ENCODE measurements at places on chromosomes 2 and 18.

DNA sequence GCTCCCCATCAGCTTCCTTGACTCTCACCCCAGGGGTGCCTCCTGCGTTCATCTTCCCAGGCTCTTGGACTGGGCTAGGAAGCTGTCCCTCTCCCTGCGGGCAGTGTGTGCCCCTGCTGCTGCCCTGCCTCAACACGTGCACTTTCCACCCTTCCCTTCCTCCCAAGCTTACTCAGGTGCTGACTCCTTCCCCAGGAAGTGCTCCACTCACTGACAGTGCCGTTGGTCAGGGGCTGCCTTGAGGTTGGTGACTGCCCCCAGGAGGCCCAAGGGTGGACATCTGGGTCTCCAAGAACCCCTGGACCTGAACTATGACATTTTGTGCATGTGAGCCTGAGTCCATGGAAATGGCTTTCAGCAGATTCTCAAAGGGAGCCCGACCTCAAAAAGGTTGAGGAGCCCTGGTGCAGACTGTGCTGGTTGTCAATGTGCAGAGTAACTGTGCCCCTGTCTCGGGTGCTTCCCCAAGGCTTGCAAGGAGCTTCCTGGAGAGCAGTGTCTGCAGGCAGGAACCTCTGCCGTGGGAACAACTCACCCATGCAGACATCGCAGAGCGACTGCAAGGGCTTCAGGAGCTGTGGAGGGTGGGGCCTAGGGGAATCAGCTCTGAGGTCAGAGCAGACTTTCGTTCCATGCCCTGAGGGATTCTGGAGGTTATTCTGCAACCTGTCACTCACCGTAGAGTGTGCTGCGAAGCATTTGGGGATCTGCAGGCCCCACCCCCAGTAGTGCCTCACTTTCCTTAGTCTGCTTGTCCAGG lies 116.5 kb upstream of the MCFD2 start:
- DNase-seq: peak; percentile 21

DNA sequence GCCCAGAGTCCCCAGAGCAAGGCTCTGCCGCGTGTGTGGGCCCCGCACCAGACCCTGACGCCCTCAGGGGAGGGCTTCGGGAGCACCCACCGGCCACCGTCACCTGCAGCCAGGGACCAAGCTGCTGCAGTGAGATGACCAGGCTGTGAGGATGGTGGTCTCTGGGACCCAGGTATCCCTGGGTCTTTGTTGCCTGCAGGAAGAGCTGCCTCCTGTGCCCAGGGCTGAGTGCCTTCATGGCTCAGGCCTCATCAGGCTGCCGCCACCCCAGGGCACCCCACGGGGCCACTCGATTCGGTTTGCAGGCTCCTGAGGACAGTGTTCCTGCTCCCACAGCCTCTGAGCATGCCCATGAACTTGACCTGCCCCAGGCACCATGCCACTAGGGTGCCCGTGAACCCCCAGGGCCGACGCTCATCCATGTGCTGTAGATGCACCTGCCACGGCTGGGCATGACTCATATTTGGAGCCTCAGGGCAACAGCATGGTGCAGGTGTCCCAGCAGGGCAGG lies 109.8 kb downstream of the FAM210A start:
- DNase-seq: no peak

DNA sequence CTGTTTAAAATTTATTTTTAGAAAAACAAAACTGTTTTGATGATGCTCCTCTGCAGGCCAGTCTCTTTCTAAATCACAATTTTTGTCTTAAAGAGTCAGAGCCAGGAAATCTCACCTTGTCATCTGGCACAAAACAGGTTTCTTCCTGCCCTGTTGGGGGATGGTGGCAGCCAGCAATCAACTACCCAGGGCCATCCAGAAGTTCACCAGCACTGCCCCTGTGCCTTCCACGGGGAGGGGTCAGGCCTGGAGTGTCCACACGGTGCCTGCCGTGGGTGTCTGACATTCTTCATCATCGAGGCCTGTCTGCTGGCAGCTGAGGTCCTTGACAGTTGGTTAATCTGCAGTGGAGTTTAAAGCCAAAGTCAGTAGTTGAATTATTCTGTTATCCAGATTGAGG lies 40.0 kb upstream of the BMP10 start:
- no peak for DNase-seq

DNA sequence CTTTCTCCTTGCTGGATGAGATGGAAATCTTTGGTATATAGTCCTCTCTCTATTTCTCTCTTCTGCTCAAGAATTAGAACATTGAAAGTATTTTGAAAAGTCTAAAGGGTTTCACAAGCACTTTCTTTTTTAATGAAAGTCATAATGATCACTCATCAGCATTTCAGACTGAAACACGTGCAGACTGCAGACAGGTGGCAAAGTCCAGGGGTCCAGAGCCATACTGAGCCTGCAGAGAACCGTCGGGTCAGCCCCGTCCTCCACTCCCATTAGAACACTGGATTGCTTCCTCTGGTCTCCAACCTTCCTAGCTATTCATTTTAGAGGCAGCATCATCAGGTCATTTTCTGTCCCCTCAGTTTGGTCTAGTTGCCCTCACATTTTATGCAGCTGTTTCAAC lies 3.1 kb downstream of the TMEM247 start:
- no peak for DNase-seq

- DNase-seq: no peak
Observed at GRCh38 chr2:98547092-98547790, 61.1 kb downstream of the COA5 start.

DNA sequence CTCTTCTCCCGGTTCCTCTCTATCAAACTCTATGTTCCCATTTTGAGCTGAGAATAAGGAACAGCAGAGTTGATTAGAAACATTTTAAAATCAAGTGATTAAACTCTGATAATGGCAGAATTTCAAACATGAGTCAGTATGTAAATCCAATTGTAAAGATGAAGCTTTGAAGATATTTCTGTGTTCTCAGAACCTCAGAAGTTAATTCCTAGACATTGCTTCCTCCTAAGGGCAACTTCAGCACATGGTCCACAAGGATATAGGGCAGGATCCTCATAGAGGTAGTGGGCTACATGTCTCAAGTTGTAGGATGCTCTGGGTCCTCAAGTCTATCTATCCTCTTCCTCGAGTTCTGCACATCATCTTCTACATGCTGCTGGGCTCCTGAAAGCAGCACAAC lies 46.3 kb downstream of the QPCT start:
- DNase-seq: no peak

GRCh38 chr2:55772109-55772980 lies 78.7 kb upstream of the PNPT1 start:
- no peak for DNase-seq

GRCh38 chr2:128315829-128316776 lies 2.6 kb downstream of the HS6ST1 start:
- peak; percentile 73 for DNase-seq

GRCh38 chr2:228841877-228842276 lies 429.2 kb downstream of the PID1 start:
- peak; percentile 75 for DNase-seq

DNA sequence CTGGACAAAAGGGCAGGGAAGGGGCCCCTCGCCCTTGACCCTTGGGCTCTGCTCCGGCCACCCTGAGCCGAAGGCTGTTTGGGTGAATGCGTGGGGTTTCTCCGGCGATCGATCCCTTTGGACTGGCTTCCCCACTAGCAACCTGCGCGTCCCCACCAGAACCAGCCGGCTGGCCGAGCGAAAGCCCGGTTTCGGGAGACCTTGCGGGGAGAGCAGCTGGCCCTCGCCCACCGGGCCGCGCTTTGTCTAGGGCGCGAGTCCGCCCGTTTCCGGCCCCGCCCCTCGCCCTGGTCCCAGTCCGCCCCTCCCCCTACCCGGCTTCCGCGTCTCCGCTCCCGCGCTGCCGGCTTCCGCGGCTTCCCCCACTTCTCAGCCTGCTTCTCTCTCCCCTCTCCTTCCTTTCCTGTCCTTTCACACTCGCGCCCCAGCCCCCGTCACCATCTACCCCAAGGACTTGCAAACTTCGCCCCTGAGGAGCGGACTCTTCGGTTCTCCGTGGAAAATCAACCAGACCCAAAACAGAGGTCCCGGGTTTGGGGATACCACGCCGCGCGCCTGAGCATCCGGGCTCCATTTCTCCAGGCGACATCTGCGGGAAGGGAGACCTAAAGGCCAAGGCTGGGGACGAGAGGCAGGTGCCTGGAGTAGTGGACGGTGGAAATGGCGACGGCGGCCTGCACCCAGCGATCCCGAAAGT lies 48.0 kb upstream of the ATP6V1B1 start:
- DNase-seq: no peak
